ENCODE measurements at places on chromosomes 3 and 15. TPM values are rescaled to one million over a fixed set of nuclear protein-coding genes. Genes with fewer than 3 reads are reported as not detected.

ITGB5 gene
- polyA plus RNA-seq: 18.5 TPM

GRCh38 chr15:90960298-90961091, 5.8 kb downstream of the RCCD1 start:
- no peak for DNase-seq

- no peak for DNase-seq
Observed at GRCh38 chr3:27275441-27275990, 93.7 kb downstream of the NEK10 start.

GRCh38 chr15:75696854-75697259, 15.8 kb downstream of the CSPG4 start:
- no peak for DNase-seq

- no peak for DNase-seq
Observed at GRCh38 chr3:64216274-64217147, 8.8 kb downstream of the PRICKLE2 start.

ANKRD63 gene
- polyA plus RNA-seq: not detected

FANCD2OS gene
- not detected for polyA plus RNA-seq

CLRN1 gene
- not detected for polyA plus RNA-seq

GPR149 gene
- polyA plus RNA-seq: not detected

DNA sequence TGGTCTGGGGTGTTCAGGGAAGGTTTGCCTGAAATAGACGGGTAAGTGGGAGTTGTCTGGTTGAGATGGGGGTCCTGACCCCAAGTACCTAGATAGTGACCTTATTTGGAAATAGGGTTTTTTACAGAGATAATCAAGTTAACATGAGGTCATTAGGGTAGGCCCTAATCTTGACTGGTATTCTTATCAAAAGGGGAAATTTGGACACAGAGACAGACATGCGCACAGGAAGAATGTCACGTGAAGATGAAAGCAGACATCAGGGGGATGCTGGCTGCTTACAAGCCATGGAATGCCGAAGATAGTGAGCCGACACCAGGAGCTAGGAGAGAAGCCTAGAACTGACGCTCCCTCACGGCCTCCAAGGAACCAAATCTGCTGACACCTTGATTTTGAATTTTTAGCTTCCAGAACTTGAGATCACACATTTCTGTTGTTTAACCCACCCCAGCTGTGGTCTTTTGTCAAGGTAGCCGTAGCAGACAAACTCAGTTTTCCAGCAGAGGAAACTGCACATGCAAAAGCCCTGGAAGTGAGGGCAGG, 17.1 kb downstream of the BHLHE40 start:
- no peak for DNase-seq

- peak; percentile 52 for DNase-seq
Observed at GRCh38 chr3:195885036-195885891, 23.1 kb downstream of the TNK2 start.

DNA sequence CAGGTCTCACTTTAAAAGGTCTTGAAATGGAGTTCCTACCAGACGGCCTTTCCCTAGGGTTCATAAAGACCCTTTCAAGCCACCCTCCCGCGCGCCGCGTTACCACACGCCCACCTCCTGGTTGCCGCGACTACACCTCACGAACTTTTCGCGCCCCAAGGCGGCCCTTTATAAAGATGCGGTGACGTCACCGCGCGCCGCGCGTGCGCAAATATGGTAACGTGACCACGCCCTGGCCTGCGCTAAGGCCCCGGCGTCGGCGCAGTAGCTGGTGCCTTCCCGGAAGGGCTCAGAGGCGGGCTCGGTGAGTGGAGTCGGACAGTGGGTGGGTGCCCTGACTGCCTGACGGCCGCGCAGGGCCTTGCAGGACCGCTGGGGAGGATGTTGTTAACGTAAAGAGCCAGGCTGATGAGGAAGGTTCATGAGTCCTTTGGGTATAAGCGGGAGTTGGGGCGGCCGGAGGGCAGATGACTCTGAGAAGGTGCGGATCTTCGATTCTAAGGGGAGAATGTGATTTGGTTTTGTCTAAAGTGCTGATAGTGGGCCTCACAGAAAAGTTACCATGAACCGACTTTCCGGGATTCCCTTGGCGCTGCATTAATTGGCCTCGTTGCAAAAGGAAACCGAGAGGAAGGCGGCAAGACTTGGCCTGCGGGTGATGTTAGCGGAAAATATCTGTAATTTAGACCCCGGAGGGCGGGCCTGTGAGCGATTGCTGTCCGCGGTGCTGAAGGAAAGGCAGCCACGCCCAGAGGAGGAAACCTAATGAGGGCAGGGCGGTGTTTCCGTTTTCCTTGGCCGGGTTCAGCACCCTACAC, 54.4 kb downstream of the FEZF2 start:
- DNase-seq: peak; percentile 85

XCR1 gene
- polyA plus RNA-seq: 0.01 TPM

DNA sequence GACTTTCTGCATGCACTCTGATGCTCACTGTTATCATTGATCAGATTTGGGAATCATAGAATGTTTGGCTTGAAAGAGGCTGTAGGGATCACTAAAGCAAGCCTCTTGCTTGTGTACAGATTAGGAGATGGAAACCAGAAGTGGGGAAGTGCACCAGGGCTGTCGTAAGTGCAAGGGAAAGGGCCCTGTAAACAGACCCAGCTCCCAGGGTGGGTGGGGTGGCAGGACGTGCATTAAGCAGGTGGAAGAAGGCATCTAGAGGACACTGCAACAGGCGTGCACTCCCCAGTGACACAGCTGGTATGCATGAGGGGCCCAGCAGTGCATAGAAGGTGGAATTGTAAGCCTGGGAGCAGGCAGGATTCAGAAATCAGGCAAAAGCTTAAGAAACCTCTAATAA, 58.0 kb upstream of the SLC7A14 start:
- no peak for DNase-seq

DNA sequence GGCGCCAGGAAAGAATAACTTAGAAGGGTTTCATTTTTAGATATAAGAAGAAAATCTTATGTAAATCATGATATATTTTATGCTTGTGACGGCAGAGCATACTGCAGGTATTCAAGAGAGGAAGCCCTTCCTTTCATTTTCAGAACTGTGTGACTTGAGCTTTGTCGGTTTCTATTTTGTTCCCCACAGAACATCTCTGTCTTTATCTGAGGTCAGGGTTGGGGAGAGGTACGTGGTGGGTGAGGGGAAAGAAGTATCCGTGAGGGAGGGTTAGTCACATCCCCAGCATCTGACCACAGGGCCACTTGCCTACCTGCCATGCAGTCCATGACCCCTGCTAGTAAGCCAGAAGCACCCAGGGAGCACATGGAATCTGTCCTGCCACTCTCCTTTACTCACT, 126.5 kb downstream of the DGKG start:
- no peak for DNase-seq

GRCh38 chr15:70039917-70040316, 57.8 kb downstream of the TLE3 start:
- no peak for DNase-seq

- no peak for DNase-seq
Observed at GRCh38 chr3:88239870-88240269, 90.1 kb downstream of the C3orf38 start.

DNA sequence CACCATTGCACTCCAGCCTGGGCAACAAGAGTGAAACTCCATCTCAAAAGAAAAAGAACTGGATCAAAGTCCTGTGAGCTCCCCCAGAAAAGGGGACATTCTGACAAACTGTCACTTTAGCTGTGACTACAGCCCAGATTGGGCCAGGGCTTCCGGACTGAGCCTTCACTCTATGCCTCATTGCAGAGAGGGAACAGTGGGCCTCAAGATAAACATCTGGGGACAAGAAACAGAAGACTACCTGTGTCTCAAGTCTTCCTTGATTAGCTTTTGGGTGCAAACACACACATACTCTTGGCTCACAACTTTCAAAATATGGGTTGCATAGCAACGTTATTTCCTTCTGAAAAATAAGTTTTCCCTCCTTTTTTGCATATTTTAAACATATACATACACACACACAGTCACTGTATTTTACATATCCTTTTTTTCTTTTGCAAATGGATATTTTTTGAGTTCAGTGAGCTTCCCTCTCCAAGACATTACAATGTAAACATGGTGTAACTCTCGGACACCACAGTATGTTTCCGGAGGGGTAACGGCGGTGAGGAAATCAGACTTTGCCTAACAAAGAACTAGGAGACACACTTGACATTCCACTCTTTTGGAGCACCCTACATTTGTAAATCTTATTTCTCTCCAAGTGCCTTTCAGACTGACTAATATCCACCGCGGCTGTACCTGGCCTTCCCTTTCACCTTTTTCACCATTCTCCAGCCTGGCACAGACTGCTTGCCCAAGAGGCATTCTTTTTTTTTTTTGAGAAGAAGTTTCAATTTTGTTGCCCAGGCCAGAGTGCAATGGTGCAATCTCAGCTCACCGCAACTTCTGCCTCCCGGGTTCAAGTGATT, 3.5 kb downstream of the TKT start:
- DNase-seq: no peak

IQCF5 gene
- polyA plus RNA-seq: not detected

- DNase-seq: no peak
Observed at GRCh38 chr3:9903238-9903624, 583 bp downstream of the IL17RE start.

DNA sequence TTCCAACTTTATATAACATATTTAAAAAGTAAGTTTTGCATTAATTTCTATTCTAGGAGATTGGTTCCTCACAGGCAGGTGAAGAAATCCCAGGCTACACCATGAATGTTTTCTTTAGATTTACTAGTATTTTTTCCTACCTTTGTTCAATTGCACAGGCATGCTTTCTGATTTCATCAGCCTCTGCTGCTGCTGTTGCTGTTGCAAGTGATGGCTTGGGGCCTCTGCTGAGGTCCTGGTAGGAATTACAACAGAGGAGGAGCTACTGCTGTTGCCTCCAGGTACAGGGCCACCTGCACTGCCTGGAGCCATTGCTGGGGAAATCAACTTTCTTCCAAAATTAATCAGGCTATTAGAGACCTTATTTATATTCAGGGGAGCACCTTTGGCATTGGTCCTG, 353.3 kb downstream of the PLCL2 start:
- DNase-seq: no peak

CLDN1 gene
- 0.10 TPM for polyA plus RNA-seq

DNA sequence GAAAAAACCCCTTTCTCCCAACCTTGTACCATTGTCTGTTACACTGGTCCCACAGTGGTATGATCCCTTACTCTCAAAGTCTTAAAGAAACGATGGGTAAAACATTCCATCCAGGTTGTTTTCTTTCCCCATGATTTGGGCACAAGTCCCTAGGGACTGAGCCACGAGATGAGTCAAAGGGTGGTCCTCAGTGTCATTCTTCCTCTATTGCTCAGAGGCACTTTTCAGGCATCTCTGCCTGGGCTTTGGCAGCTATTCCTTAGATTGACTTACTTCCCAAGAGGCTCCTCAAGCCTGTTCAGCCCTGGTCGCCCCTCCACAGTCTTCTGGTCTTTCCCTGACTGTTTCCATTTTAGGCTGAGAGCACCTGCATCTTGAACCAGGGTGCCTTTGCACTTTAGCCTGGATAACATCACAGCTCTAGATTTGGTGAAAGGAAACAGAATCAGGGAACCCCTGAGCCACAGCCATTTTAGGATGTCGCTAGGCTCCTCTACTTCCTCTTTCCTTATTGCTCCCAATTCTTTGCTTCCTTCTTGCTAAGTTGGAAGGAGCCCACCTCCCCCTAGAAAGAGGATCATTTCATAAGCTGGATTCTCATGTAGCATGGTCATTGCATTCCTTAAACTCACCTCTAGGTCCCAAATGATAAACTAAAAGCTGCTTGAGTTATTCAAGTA, 131.0 kb upstream of the TPRG1 start:
- DNase-seq: no peak

SLC27A2 gene
- not detected for polyA plus RNA-seq

GRCh38 chr3:49058011-49058410, 28.8 kb upstream of the IMPDH2 start:
- no peak for DNase-seq

DNA sequence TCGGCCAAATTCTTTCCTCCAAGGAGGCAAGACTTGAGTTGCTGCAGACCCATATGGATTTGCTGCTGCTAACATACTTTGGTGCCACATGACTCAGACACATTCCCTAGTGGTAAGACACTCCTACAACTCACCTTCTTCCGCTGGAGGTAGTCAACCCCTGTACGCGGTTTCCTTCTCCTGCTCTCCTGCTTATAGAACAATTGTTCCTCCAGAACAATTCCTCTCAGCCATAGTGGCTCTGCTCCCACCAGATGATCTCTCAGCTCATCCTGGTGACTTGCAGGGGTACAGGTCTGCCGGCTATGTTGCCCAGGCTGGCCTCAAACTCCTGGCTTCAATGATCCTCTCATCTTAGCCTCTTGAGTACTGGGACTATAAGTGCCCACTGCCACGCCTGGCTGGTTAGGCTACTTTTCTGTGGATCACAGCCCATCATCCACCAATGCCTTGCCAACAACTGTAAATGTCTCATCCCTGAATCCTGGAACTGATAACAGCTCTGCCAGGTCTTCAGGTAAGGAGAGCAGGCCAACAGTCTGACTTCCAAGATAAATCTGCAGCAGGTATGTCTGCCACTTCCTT, 2.4 kb upstream of the CXCR6 start:
- DNase-seq: no peak

- DNase-seq: no peak
Observed at GRCh38 chr3:179957264-179957845, 79.4 kb downstream of the PEX5L start.

LXN gene
- 5.6 TPM for polyA plus RNA-seq

DNA sequence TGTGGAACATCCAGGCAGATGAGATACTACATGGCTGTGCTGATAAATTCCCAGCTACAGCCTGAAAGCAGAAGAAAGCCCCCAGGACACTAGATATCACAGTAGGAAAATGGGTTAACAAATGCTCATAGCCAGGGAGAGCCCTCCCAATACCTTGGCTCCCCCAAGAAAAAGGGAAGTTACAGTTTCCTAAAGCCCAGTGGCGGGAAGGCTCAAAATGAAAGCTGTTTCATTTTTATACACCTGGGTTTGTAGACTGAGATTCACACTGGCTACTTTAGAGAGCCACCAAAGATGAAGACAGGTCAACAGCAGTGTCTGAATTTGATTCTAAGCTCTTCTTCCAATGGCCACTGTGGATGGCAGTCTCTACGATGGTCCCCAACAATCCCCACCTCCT, 55.0 kb upstream of the TOPAZ1 start:
- DNase-seq: no peak

- no peak for DNase-seq
Observed at GRCh38 chr3:54960082-54960481, 32.2 kb upstream of the LRTM1 start.
